ENCODE measurements at places on chromosomes 3 and 15.

DNA sequence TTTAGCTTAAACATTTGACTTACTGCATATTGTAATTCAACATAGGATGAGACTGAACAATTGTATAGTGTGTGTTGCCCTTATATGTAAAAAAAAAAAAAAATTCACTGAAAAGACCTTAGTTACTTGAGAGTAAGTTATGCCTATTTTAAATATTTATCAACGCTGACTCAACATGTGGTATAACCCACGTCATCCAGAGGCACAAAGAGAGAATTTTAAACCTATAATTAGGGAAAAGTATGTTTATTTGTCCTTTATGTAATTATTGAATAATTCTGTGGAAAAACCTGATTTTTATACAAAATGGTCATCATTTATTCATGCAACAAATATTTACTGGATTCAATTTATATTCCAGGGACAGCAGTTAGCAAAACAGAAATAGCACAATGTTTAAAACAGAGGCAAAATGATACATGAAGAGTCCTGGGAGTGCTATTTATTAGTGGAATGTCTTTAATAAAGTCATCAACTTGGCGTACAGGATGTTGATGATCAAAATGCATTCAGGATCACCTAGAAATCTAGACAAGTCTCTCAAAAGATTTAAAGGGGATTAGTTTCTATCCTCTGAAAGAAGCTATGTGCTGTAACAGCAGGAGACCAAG lies 223.7 kb downstream of the PCCB start:
- no peak for DNase-seq

- DNase-seq = no peak
Measured at GRCh38 chr3:67018789-67019526, 20.9 kb downstream of the KBTBD8 start.

DNA sequence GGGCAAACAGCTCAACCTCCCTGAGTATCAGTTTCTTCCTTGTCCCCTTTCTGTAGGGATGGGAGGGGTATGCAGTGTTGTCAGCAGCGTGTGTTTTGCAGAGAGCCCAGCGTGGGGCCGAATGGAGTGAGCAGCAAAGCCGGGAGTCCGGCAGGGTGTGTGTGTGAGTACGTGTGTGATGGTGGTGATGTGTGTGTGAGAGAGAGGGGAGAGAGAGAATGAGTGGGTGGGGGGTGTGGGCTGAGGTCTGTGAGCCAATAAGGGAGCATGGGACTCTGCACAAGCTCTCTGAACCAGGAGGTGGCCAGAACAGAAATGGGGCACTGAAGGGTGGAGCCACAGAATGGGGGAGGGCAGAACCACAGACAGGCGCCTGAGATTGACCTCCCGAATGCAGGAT lies 43.8 kb downstream of the IFT122 start:
- DNase-seq = no peak

DNA sequence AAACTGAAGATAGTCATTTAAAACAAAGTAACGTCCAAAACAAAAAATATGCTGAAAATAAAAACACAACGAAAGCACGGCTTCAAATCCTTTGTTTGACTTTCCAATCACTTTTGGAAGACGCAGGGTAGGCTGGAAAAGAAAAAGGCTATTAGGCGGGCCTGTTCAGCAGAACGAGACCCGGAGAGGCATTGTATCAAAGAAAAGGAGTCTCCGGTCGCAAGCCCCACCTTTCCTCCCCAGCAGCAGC lies 691 bp downstream of the SENP7 start:
- no peak for DNase-seq

DNA sequence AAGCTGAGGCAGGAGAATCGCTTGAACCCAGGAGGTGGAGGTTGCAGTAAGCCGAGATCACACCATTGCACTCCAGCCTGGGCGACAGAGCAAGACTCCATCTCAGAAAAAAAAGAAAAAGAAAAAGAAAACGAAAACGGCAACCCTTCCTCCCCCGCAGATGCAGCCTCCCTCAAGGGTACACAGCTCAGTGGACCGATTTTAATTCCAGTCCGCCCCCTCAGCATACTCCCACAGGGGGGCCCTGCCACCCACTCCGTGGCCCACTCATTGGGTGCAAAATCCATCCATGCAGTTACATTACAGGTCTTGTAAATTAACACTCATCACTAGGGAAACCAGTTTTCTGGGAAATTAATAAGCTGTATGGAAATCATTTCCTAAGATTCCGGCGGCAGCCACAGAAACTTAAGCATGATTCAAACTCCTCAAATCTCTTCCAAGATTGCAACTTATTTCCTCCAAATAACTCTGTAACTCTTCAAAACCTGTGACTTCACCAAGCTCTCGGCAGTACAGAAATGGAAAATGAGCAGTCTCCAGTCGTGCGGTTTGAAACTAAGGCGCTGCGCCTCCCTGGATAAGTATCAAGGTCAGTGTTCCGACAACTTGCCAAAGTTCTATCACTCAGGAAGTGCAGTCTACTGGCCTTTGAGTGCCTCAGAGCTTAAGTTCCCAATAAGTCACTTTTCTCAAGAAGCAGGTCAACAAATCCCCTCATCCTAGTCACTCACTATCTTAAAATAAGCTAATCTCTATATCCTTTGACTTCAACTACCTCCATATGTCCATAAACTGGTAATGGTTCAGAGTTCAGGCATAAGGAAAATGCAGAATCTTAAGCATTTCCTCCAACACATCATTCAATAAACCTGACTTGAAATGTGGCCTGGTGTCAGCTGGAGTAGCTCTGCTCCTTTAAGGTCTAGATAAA lies 24.7 kb upstream of the KLHL6 start:
- no peak for DNase-seq

DNA sequence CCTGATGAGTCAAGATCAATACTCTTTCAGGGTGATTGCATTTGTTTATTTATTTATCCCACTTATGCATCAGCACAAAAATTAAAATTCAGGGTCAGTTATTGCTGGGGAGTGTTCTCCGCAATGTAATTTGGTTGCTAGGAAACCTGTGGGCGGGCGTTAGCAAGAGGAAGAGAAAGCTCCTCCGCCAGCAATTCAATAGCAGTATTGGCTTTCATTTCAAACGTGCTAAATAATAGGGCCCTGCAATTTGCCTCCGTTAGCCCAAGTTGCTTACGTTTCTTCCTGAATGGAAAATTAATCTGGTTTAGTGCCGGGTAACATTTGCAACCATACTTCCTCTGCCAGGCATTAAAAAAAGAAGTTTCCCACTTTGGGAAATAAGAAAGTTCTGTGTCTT lies 35.5 kb upstream of the PLCL2 start:
- DNase-seq = no peak

GRCh38 chr3:148330542-148330941 lies 367.2 kb upstream of the AGTR1 start:
- no peak for DNase-seq

DNA sequence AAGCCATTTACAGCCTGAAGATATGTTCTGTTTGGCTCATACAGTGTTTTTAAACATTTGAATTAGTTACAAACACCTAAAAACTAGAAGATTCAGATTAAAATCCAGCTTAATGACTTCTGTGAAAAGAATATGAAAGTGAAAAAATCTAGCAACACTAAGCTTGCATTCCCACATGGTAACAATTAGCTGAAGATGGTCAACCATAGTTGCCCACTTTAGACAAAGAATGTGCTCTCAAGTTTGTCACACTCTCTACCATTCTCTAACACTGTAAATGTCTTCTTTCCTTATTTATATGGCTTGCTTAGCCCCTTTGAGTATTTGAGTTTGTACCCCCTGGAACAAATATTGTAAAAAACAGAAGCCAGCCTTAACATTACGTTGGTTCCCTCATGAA lies 32.7 kb downstream of the HDGFL3 start:
- no peak for DNase-seq

DNA sequence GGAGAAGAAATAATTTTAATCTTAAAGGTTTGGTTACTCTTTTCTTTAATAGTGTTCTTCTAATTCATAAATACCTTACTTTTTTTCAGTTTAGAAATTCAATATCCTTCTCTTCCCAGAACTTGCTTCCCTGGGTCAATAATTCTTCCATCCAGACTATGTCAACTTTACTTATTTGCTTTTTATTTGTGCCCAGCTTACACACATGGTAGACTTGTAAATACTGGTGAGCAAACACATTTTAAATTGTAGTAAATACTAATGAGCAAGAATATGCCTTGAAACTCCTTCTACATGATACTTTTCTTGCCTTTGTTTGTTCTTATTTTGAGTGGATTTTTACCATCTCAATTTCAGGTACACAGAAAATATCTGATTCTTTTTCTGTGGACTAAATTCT lies 33.7 kb downstream of the SST start:
- DNase-seq = no peak
